ENCODE measurements at places on chromosomes 13 and 19.

- no peak for DNase-seq
These were observed at the start of gene CCDC70 for GRCh38 chr13:51861723-51862300. CCDC70 (plus strand) TSS chr13:51861969; CDS start chr13:51865412, 3,443 bp downstream.

DNA sequence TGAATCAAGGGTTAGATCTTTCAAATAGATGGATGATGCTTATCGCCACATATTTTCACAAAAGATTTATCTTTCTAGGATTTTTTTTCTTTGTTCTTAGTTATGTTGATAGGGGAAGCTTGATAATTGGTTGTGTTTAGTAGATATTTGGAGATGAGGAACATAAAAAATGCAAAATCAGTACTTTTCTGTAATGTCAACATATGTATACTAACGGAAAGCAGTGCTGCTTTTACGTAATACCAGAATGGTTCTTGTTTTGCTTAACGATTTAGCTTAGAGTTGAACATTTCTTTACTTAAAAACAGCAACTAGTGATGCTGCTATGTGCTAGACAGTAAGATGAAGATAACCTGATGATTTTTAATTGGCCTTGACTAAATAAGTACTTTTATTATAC, 3.0 kb downstream of the ZMYM2 start:
- no peak for DNase-seq

DNA sequence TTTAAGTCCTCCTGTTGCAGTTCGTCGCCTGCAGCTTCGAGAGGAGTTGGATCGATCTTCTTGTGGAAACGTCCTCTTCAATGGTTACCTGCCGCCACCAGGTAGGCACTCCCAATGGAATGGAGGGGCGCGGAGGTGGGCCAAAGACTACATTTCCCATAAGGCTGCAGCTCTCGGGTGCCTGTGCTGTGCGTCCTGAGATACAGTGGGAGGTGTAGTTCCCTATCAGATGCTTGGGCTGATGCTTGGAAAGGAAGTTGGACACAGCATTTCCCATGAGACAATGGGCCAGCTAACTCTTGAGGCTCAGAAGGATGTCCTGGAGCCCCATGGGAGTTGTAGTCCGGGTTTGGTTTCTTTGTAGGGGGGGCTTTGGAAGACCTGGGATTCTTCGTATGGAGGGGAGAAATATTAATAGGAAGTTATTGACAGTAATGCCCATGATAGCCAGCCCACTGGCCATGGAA, 1.8 kb downstream of the SHKBP1 start:
- DNase-seq: no peak

GRCh38 chr19:584240-585001, 5.3 kb upstream of the HCN2 start:
- DNase-seq: no peak

GRCh38 chr19:9860407-9860806, 25.3 kb downstream of the PIN1 start:
- DNase-seq: no peak

- no peak for DNase-seq
These were observed 21.7 kb downstream of the FAM187B start for GRCh38 chr19:35206855-35207254.

DNA sequence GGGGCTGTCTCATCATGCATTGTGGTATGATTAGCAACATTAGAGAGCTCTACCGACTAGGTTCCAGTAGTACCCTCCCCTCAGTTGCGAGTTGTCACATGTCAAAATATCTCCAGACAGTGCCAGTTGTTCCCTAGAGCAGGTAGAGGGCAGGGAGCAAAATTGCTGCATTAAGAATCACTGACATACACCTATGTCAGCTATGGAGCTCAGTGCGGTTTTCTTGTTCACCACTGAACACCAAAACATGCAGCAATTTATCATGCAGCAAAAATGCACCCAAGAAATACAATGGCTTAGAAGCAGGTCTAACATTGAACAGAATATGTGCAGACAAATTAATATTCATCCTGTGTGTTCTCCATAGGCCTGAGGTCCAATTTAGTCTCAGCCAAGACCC, 186.9 kb upstream of the STARD13 start:
- no peak for DNase-seq

- DNase-seq: no peak
These were observed 64.9 kb upstream of the MED4 start for GRCh38 chr13:48159826-48160225.

- DNase-seq: no peak
These were observed 1319.2 kb upstream of the SLC10A2 start for GRCh38 chr13:104385404-104385803.

DNA sequence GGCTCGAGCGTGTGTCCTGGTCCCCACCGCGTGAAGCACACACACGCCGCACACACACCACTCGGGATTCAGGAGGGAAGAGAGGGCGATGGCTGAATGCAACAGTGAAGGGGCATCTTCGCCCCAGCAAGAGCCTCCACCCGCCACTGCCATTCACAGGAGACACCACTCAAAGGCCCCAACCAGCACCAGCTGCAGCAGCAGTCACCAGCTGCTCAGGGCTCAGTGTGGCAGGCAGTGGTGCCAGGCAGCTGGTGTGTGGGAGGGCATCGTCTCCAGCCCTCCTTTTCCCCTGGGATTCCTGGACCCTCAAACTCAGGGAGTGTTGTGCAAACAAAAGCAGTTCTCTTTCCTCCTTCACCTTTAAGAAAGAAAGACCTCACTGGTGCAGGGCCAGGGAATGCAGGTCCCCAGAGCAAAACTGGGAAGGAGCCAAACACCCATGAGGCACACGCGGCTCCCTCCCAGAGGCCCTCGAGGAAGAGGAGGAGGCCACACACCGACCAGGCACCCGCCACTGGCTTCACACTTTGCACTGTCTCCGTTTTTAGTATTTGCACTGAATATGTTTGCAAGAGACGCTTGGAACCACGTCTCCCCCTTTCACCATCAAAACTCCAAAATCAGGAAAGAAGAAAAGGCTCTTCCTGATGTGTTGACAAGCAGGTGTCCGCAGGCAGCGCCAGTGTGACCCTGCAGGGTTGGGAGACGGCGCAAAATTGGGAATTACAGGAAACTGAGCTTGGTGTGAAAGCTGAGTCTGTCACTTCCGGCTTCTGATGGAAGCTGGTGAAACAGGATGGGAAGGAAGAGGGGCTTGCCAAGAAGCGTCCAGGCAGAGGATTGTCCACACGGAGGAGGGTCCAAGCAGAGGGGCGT, 26.4 kb upstream of the F7 start:
- no peak for DNase-seq

DNA sequence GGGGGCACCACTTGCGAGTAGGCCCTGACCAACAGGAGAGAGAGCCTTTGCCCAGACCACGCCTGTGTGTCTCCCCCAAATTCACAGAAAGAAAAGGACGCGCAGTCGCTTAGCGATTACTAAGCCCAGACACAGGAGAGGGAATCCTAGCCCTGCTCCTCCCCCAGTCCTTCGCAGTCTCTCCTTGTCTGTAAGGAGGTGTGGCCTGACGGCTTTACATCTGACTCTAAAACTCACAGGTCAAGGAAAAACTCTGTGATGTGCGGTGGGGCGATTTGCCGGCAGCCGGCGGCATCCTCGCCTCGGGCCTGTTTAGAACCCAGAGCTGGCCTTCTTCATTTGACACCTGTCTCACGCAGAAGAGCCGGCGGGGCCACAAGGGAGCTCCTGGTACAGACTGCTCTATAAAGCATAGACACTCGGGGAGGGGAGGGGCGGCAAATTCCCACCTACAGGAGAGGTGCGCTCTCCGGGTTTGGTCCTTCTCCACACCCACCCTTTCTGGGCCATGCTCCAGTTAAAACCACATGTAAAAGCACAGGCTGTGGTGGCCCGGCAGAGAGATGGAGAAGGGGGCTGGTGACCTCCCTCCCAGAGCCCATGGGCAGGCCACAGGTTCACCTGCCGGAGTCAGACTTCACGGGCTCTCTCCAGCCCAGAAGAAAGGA, 17.8 kb downstream of the GPR12 start:
- DNase-seq: no peak

DNA sequence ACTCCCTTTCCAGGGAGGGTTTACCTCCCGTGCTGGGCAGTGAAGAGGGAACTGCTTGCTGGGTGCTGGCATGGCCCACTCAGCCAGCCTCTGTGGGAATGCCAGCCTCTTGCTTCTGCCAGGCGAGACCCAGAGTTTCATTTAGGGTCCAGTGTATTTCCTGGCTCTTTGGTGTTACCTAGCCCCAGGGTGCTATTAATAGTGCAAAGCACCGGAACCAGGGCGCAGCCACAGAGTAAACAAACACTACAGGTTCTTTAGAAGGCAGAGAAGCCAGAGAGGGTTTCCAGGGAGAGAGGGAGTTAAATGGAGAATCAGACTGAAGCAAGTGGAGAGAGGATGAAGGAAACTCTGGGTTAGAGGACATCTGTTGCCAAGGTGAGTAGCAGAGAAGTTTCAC, 74.9 kb upstream of the SPATA13 start:
- no peak for DNase-seq

GRCh38 chr13:36789061-36789460, 30.0 kb upstream of the RFXAP start:
- no peak for DNase-seq

GRCh38 chr13:79229761-79230160, 176.3 kb downstream of the RBM26 start:
- no peak for DNase-seq

GRCh38 chr13:35923347-35923746, 207.8 kb downstream of the DCLK1 start:
- no peak for DNase-seq

- DNase-seq: no peak
These were observed 4.7 kb upstream of the SIGLEC14 start for GRCh38 chr19:51651216-51651846.

DNA sequence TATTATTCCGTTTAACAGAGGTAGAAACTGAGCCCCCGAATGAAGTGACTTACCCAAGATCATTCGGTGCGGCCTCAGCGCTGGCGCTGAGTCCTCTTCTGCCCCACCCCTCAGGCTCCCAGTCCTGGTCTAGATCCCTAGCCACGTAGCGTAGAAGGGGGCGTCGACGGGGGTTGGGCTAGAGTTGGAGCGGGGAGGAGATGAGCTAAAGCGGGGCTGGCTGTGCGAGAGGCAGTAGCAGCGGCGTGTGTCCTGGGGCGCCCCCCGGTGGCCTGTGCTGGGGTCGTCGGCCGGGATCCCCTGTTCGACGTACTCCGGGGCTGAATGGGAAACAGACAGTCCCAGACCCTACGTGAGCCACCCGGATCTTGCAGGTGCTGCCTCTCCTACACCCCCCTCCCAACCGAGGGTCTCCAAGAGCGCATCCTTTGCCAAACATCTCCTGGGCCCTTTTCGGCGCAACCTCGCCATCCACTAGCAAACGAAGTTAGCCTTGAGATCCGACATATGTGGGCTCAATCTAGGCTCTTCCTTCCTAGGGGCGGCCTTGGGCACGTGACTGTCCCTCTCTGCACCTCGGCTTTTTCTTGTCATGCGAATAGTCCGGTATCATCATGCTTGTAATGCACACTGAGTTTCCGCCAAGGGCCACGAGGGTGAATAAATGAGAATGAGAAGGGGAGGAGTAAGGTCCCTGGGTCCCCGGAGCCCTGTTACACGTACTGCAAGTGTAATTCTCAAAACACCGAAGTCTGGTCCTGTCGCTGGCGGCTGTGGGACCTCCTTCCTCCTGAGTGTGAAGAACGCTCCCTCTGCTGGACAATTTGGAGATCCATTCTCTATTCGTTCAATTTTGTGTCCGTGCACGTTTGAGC, 47.7 kb downstream of the CYP4F22 start:
- DNase-seq: no peak

GRCh38 chr13:35129500-35129899, 187.4 kb downstream of the NBEA start:
- DNase-seq: no peak

DNA sequence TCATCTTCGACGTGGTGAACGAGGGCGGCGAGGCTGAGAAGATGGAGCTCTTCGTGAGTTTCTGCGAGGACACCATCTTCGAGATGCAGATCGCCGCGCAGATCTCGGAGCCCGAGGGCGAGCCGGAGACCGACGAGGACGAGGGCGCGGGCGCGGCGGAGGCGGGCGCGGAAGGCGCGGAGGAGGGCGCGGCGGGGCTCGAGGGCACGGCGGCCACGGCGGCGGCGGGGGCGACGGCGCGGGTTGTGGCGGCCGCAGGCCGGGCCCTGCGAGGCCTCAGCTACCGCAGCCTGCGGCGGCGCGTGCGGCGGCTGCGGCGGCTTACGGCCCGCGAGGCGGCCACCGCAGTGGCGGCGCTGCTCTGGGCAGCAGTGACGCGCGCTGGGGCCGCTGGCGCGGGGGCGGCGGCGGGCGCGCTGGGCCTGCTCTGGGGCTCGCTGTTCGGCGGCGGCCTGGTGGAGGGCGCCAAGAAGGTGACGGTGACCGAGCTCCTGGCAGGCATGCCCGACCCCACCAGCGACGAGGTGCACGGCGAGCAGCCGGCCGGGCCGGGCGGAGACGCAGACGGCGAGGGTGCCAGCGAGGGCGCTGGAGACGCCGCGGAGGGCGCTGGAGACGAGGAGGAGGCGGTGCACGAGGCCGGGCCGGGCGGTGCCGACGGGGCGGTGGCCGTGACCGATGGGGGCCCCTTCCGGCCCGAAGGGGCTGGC, 52.6 kb downstream of the MAP4K1 start:
- no peak for DNase-seq

- DNase-seq: no peak
These were observed 881 bp downstream of the ZNF20 start for GRCh38 chr19:12139269-12139668.

GRCh38 chr19:10984166-10984735, 23.4 kb downstream of the SMARCA4 start:
- DNase-seq: no peak

DNA sequence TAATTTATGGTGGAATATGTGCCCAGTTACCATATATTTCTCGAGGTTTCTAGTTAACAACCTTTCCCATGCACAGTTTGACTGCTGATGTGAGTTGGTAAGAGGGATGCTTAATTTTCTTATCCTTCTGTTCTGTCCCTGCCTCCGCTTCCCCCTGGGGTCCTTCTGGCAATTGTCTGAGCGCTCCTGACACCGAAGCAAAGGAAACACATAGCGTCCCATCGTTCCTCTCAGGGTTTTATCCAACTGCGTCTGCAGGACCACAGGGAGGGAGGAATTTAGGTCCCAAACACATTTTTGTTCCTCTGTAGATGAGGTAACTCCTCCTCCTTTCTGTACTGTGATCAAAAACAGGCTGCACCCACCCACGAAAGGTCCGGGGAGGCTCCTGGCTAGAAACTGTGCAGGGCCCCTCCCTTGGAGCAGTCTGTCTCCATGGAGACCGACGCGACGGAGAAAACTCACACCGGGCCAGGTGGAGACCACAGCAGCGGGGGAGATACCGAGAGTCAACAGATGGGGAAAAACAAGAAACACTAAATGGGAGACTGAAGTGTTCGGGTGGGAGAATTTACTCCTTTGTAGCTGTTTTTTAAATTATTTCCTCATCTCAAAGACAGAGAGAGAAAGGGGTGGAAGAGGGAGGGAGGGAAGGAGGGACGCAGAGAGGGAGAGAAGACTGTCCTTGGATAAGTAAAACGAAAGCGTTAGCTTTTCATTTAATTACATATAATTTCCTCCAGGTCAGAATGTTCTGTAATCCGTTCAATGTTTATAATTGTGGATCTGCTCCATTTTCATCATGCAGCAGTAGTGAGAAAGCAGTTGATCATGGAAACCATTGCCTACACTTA, 191.8 kb upstream of the NBEA start:
- DNase-seq: no peak

DNA sequence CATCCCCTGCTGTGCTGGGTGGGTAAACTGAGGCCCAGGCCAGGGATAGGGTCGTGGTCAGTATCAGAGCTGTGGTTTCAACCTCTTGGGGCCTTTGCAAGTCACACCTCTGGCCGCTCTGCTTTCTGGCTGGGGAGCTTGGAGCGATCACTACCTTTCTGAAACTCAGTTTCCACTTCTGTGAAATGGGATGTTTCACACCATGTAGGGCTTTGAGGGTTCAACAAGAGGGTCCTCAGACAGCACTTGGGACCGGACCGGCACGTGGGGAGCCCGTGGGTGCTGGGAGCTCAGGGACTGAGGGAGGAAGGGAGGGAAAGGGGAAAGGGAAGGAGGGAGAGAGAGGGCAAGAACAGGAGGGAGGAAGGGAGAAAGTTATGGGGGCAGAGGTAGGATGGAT, 21.1 kb downstream of the PGLS start:
- no peak for DNase-seq
